SHP77 treated with DMSO at 0.1 percent for 48 hours (cell line): ENCODE measurements at places on chromosomes 2 and 18.

- no peak for DNase-seq
Observed at GRCh38 chr2:161766334-161766733, 142.1 kb downstream of the SLC4A10 start.

- no peak for DNase-seq
Observed at GRCh38 chr2:1022178-1022577, 71.5 kb downstream of the SNTG2 start.

GRCh38 chr2:85377083-85377482 lies 22.5 kb downstream of the ELMOD3 start:
- no peak for DNase-seq

GRCh38 chr2:57453945-57454344 lies 592.7 kb upstream of the VRK2 start:
- no peak for DNase-seq

- DNase-seq = peak; percentile 31
Observed at GRCh38 chr2:240387669-240388358, 47.6 kb upstream of the GPC1 start.

GRCh38 chr2:41933585-41934320 lies 114.1 kb upstream of the PKDCC start:
- DNase-seq = no peak

- DNase-seq = no peak
Observed at GRCh38 chr2:43840965-43841364, 2.2 kb downstream of the ABCG8 start.

- DNase-seq = no peak
Observed at GRCh38 chr2:143128681-143129580, at the start of gene ARHGAP15. TSS of gene ARHGAP15 (plus strand) at chr2:143129419.

GRCh38 chr2:72793798-72794440 lies 31.9 kb downstream of the EXOC6B start:
- no peak for DNase-seq

DNA sequence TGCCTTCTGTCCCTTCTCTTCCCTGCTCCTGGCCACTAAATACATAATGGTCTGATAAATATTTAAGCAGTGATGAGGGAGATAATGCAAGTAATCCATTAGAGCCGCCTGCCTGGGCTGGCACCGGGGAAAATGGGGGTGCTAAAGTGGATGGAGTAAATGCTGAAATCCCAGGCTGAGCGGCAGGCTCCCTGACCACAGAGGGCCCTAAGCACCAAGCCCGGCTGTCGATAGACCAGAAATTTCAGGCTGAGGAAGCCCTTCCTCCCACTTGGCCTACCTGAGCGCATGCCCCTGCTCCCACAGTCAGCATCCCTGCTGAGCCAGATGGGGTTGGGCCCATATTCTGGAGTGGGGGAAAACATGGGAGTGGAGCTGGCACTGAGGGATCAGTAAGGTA lies 197.5 kb upstream of the SKOR2 start:
- no peak for DNase-seq

DNA sequence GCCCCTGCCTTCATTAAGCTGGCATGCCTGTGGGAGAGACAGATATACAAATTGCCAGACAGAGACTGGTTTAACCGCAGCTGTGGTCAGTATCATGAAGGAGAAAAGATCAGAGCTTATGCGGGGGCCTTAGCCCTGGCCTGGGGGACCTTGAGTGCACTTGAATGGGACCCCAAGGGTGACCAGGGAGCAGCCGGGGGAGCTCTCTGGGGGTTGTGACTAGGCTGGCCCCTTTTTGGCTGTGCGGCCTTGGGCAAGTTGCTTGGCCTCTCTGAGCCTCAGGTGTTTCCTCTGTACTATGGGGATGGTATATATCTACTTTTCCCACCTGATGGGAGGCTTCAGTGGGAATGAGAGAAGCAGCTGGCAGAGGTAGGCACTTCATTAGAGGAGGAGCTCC lies 35.7 kb downstream of the INHBB start:
- DNase-seq = no peak

DNA sequence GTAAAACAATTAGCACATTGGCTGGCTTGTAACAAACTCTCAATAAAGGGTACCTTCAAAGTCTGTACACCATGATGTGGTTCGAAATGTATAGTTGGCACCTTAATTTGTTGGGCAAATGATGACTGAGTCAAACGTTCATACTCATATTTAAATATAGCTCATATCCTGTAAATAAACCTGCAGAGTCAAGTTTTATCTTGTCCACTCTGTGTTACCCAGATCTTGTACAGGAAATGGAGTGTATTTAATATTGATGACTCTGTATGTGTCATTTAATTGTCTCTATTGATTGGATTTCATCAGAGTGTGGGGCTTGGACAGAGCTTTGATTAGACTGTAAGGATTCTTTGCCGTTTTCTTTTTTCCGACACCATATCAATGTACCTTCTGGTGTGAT lies 805.6 kb upstream of the ZEB2 start:
- DNase-seq = no peak

GRCh38 chr2:226179010-226179409 lies 620.6 kb downstream of the IRS1 start:
- DNase-seq = no peak
